ENCODE measurements at places on chromosomes 7 and 10.
A peak's percentile ranks its signal among the peaks of the same experiment; 100 is the strongest.

- no peak for DNase-seq
Measured at GRCh38 chr10:113219446-113219845, 269.4 kb downstream of the TCF7L2 start.

GRCh38 chr7:93574646-93575554, at the start of gene CALCR:
TSS of gene CALCR (minus strand) at chr7:93574724. CDS start at chr7:93486981, 87,743 bp downstream.
- no peak for DNase-seq

DNA sequence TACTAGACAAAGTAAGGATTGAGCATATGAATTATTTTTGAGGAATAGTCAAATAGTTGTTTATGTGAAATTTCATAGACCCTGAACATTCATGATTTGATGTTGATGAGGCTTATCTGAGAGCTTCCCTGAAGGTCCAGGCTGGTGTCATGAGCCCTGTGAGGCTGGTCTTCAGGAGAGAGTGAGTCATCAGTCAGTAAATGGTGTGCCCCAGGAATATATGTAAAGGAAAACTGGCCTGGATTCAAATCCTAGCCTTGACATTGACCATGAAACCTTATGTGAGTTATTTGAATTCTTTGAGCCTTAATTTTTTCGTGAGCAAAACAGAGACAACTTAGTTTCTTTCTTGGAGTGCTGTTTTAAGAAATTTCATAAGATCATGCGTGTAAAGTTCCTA, 6.2 kb downstream of the TMEM236 start:
- no peak for DNase-seq

DNA sequence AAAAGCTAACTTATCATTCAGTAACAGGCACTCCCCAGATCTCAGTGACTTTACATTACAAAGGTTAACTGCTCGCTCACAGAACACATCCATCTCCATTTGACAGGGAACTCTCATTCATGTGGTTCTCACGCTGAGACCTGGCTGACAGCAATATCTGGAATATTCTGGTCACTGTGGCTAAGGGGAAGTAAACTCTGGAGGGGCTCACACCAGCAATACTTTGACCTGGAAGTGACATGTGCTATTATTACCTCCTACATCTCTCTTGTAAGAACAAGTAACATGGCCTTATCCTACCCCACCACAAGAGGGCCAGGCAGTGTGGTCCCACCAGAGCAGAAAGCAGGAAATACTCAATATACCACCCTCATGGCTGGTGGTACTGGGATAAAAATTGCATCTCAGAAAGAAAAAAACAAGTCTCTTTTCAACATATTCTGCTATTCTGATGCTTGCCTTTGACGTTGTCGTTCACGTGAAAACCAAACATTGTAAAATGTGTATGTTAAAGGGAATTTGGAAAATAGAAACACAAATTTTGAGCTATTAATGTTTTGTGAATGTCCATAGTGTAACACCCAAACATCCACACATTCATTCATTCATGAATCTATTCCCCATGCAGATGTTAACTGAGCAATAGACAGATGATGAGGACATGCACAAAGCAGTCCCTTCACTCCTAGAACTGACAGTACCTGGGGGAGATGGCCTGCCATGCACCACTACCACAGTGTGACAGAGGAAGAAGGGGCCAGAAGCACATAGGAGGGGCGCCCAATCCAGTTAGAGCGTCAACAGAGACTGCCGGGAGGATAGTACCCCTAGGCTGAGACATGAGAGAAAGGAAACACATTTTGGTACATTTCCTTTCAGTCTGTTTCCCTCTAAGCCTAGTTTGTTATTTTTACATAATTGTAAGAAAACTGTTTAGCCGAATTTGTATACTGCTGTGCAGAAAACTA, 166.0 kb upstream of the SP4 start:
- peak; percentile 6 for DNase-seq

Data from T-helper 9 cell (primary cell).